Stimulated activated CD8-positive, alpha-beta memory T cell treated with anti-CD3 and anti-CD28 coated beads, Interleukin-15, amount 100 ng/mL, for 24 hours (primary cell): ENCODE measurements at places on chromosomes 11 and 22.

DNA sequence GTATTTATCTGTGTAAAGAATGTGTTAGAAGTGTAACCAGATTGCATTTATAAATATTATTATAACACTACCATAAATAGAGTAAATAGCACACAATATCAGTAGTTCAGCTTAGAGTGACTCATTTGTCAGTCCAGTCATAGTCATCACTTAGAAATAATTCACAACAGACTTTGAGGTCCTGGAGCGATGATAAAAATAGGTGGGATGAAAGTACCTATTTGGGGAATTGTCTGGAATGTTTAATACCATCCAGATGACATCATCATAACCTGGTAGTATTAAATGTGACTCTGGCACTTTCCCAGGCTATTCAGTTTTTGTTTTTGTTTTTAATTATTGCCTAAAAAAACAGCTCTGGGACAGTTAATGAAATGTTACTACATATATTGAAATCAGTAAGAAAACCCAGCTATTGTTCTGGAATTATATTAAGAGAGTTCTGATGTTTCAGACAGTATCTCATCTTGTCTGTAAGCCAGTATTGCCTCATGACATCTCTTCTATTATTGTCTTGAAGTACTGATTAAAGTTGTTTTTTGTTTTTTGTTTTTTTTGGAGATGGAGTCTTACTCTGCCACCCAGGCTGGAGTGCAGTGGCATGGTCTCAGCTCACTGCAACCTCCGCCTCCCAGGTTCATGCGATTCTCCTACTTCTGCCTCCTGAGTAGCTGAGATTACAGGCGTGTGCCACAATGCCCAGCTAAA, 74.8 kb downstream of the SIK2 start:
- DNase-seq: no peak

DNA sequence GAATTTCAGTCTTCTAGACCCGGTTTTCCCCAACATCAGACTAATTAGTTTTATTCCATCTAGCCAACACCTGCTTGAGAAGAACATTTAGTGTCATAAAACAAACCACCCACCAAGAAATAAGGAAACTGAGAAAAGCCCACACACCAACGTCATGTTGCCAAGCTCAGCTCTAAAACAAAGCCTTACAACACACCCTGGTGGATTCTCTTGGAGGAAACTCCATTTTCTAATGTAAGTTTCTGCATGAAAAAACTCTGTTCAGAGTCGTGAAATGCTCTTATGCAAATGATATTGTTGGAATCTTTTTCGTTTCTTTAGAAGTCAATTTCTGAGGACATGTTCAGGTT, 105.0 kb upstream of the RAG2 start:
- no peak for DNase-seq

DNA sequence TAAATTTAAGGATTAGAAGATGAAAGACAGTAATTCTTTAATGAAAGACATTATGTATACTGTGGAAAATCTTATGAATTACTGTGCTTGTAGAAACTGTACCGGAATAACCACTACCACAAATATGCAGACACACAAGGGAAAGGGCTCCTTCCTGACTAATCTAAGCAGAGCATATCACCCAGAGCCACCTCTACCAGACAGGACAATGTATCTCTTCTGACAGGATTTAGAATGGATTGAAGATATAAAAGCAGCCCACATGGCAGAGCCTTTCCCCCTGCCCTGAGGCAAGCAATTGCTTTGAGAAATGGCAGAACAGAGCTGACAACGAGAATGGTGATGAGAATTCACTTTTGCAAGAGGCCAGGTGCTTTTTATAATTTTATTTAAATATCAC, 144.1 kb downstream of the NOX4 start:
- DNase-seq: no peak

DNA sequence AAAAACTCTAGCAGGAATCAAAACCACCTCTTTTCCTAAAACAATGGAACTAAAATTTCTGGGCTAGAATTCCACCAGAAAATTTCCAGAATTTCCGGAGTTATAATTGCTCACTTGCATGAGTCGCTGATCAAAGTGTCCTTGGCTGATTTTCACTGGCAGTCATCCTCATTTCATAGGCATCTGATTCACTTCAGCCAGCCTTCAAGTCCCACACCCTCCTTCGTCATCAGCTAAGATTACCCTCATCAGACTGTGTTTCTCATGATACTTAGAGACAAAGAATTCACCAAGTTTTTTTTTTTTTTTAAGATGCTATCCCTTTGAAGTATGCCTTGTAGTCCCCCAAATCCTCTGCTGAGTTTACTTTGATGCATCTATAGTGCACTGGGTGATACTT, 71.5 kb upstream of the RAB38 start:
- DNase-seq: no peak

GRCh38 chr22:48135592-48135991, 1373.1 kb downstream of the TBC1D22A start:
- no peak for DNase-seq
